ENCODE measurements at places on chromosomes 12 and 14. TPM values are rescaled to one million over a fixed set of nuclear protein-coding genes. Genes with fewer than 3 reads are reported as not detected.

Gene APOF
- total RNA-seq = not detected

Gene ABCB9
- total RNA-seq = 5.4 TPM

Gene PLEKHG3
- 1.0 TPM for total RNA-seq

Gene DCN
- not detected for total RNA-seq

Measured in activated T-helper 2 cell treated with anti-CD3 and anti-CD28 coated beads, Interferon-gamma antibody, Interleukin-2, Interleukin-4, amounts not matched to agents 10 μg/mL and 5 μg/mL and 100 μg/mL, durations not matched to agents 14 hours and 24 hours and 36 hours (primary cell).